Osteoblast (primary cell): ENCODE measurements at places on chromosomes 3 and 15. TPM values are rescaled to one million over a fixed set of nuclear protein-coding genes. Genes with fewer than 3 reads are reported as not detected.

GRCh38 chr3:101791778-101792177 lies 12.8 kb downstream of the NXPE3 start:
- DNase-seq: no peak

DNA sequence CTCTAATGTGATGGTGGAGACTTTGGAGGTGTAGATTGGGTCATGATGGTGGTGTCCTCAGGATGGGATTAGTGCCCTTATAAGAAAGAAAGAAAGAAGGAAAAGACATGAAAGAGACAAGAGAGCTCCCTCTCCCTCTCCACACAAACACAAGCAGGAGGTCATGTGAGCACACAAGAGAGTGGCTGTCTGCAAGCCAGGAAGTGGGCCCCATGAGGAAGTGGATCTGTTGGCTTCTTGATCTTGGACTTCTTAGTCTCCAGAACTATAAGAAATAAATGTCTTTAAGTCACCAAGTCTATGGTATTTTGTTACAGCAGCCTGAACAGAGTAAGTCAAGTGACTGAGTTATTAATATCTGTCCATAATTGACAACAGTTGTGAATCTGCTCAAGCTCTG lies 17.1 kb downstream of the IQCB1 start:
- no peak for DNase-seq

- no peak for DNase-seq
Observed at GRCh38 chr3:29695201-29695600, 414.3 kb downstream of the RBMS3 start.

DNA sequence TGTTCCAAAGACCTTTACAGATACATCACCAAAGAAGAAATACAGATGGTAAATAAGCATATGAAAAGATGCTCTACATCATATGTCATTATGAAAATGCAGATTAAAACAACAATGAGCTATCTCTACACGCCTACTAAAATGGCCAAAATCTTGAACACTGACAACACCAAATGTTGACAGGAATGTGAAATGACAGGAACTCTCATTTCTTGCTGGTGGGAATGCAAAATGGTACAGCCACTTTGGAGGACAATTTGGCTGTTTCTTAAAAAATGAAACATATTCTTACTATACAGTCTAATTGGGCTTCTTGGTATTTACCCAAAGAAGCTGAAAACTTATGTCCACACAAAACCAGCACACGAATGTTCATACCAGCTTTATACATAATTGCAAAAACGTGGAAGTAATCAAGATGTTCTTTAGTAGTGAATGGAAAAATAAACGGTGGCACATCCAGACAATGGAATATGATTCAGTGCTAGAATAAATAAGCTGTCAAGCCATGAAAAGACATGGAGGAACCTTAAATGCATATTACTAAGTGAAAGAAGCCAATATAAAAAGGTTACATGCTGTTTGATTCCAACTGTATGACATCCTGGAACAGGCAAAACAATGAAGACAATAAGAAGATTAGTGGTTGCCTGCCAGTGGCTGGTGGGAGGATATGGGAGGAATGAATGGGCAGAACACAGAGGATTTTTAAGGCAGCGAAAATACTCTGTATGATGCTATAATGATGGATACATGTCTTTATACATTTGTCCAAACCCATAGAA lies 81.3 kb upstream of the NEDD4 start:
- DNase-seq: no peak

- no peak for DNase-seq
Observed at GRCh38 chr3:64449026-64449425, 223.8 kb upstream of the PRICKLE2 start.

DNA sequence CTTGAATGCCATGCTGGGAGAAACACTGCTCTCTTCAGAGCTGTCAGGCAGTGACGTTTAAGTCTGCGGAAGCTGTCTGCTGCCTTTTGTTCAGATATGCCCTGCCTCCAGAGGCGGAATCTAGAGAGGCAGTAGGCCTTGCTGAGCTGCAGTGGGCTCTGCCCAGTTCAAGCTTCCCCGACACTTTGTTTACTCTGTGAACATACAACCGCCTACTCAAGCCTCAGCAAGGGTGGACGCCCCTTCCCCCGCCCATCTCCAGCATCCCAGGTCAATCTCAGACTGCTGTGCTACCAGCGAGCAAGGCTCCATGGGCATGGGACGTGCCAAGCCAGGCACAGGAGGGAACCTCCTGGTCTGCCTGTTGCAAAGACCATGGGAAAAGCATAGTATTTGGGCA lies 99.7 kb downstream of the TAFA4 start:
- DNase-seq: no peak

DNA sequence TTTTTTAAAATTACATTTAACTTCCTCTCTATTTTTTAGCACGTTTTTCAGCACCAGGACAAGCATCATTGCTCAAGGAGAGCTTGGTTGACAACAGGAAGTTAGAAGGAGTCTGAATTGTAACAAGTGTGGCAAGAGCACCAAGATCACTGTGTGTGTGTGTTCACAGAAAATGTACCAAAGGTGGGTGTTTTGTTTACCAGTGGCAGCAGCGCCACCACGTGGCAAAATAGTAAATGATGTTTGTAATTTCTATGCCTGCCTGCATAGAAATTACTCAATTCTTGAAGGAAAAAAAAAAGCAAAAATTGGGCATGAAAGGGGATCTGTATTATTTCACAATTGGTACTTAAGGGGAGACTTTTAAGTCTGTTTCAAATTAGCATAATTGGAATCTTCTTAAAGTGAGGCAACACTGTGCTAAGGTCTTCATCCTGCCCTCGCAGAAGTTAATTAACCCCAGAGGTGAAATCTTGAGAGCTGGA lies 7.4 kb upstream of the U2SURP start:
- peak; percentile 77 for DNase-seq

- no peak for DNase-seq
Observed at GRCh38 chr15:90694987-90695386, 22.2 kb upstream of the BLM start.

FBXO40 gene
- total RNA-seq: not detected in 2 replicates
